Right ventricle myocardium superior (tissue), 1 donor: ENCODE measurements at places on chromosomes 2 and 18. TPM values are rescaled to one million over a fixed set of nuclear protein-coding genes. Genes with fewer than 3 reads are reported as not detected.

GRCh38 chr2:120294008-120294340 lies 41.3 kb downstream of the RALB start:
- DNase-seq: no peak

GRCh38 chr2:27243391-27244130 lies 19.3 kb downstream of the SLC30A3 start:
- DNase-seq: no peak

DNA sequence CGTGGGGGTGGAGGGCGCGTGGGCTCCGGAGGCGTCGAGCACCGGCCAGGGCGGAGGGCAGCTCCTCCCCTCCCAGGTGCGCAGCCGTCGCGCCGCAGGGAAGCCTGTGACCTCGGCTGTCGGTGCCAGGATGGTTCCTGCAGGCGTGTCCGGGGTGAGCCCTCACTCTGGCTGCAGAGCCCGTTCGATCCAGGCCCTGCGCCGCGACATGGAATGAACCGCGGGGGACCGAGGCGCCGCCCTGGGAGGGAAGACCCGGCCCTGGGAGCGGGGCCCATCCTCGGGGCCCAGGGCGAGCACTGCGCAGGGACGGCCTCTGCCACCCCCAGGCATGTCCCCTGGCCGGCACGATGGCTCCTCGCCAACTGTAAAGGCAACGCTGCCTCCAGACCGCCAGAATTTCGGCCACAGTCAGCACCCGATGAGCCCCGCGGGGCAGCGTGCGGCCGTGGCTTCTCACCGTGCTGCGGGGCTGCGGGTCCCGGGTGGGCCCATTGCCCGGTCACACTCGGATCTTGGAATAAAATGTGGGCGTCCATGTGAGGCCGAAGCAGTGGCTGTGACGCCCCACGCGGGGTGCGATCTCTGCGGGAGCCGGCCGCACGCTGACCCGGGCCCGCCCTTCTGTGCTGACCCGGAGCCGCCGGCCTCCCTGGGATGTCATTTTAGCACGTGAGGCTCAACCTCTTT lies 26.6 kb downstream of the SALL3 start:
- peak; percentile 34 for DNase-seq

GRCh38 chr2:232438951-232439757 lies 16.8 kb upstream of the ALPI start:
- DNase-seq: peak; percentile 46

DNA sequence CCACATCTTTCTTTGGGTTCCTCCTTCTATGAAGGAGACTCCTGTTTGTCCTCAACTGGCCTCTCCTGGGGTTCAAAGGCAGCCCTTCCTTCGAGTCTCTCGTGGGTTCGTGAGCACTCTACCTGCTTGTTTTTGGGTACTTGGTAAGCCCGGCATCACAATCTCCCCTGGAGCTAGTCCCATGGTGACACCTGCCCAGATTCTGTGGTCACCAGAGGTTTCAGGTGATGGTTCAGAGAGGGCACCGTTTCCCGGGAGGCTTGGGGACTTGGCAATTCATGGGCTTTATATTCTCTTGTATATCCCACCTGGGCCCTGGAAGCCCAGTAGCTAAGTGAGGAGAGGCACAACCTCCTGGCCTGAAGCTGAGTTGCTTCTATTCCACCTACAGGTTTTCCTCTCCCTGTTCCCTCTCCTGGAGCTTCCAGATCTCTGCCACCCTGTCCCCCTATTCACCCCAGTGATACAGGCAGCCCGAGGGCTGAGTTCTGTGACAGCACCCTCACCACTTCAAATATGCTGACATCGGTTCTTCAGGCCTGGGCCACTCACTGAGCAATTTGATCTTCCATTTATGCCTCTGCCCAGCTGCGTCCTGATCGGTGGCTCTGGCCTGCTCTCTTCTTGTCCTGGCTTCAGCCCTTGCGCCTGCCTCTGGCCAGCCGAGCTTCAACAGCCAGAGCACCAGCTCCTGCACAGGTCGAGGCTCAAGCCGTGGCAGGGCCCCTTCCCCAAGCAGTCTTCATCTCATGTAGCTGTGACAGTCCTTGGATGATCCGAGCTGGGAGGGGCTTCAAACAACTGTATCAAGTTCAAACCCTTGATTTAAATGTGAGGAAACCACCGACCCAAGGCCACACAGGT lies 91.5 kb downstream of the MSH2 start:
- no peak for DNase-seq

- DNase-seq: no peak
Measured at GRCh38 chr2:156935616-156936015, 321.9 kb upstream of the GALNT5 start.

The NEUROD1 gene
- total RNA-seq: not detected

The SAG gene
- total RNA-seq: not detected

The UGT1A6 gene
- total RNA-seq: 0.32 TPM
